ENCODE measurements at places on chromosomes 1 and 21.
A peak's percentile ranks its signal among the peaks of the same experiment; 100 is the strongest.

GRCh38 chr1:4344065-4344732 lies 310.2 kb upstream of the AJAP1 start:
- no peak for DNase-seq

DNA sequence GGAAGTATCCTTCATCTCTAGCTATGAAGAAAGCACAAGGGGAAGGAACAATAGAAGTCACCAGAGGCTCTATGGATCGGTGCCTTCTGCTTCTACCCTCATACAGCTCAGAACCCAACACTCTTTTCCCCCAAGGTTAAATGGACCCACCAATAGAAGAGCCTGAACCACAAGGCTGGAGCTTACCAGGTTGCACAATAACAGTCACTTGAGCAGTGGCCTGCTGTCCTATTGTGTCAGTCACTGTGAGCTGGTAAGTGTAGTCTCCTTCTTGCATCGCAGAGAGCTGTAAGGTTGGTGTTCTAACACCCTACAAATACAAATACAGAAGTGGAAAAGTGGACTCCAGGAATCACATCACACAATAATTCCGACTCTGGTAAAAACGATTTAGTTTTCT lies 103.0 kb downstream of the KIAA0319L start:
- no peak for DNase-seq

DNA sequence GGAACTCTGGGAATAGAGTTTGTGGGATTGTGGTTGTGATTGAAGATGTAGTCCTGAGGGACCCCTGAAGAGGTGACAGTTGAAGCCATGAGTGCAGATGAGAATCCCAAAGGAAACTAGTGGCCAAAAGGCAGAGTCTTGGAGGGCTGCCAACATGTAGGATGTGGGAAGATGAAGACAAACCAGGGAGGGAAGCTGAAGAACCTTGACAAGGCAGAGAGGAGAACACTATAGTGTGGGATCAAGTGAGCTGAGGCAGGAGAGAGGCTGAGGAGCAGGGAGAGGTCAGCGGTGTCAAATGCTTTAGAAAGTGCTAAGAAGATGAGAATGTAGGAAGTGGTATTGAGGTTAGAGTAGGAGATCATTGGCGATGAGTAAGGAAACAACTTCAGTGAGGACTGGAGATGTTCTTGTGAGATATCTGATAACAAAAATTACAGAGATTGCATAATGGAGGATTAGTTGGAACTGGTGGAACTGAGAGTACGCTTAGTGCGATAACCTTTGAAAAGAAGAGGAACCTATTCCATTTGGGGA lies 88.5 kb upstream of the VCAM1 start:
- DNase-seq: peak; percentile 22

DNA sequence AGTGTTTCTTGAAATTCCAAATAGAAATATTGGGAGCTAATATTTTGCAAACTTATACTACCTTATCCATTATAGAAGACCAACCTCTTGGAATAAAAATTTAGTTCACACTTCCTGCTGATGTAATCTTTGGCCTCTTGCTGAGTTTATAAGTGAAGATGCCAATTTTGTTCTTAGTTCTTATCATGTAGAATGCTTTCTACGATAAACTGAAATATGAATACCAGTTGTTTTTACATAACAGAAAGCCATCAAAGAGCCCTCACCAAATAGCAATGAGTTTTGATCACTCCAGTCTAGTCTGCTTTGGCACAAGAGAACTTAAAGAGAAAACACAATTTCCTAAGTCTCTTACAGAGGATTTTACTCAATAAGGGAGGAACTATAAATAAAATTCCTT lies 89.5 kb downstream of the DENND1B start:
- no peak for DNase-seq

DNA sequence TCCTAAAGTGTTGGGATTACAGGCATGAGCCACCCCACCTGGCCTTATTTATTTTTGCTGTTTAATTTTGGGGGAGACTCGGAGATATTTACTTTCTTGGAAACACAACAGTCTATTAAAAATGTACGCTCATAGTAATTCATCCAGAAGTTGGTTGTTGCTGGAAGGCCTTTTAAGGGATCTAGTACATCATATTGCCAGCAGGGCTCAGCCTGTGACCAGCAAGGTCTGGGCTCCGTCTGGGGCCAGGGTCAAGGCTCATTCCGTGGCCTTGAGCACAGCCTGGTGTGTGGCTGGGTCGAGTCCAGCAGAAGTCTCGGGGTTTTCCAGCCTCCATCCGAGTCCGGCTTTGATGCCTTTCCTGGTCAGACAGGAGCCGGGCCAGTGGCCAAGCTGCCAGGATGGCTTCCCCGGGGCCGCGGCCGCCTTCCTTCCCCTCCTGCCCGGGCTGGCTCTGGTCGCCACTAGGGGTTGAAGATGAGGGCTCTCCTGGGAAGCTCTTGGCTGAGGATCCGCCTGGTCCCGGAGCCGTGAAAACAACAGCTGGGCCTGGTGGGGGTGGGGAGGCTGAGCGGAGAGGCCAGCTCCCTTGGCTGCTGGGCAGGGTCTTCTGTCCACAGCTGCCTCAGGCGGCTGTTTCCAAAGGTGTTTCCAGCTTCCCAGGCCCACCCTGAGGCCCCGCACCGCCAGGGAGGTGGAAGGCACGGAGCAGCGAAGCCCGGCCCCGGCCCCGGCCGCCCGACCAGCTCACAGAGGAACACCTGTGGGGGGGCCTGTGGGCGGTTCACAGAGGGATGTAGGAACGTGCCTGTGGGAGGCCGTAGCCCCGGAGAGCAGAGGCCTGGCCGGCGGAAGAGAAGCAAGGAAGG lies 5.1 kb upstream of the VWA1 start:
- peak; percentile 92 for DNase-seq

DNA sequence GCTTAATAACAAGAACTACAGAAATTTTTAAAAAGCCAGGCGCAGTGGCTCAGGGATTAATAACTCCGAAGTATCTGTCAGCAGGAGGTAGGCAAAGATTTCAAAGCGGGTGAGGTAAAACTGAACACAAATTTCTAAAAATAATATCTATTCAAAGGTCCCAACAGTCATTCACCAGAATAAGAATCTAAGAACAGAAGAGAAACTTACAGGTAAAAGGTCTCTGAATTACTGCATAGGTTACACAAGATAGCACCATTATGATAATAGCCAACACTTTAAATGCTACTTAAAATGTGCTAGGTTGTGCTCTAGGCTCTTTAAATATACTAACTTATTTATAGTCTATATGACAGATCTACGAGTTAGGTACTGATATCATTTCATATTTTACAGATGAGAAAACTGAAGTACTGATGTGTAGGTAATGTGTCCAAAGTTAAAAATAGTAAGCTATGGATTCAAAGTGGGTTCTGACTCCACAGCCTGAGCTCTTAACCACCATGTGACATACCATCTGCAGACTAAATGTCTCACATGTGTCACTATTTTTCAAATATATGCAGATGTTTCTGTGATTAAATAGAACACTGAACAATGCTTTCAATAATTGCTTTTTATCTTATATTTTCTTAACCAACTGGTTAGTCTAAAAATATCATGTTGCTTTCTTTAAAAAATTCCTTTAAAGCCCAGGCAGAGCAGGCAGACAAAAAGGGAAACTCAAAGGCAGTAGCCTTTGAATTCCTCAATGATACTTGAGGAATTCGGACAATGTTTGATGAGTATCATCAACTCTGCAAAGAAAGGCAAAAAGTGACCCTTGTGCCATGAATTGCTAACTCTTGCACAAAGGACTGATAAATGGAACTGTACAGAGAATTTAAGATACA lies 80.5 kb upstream of the TTC39A start:
- DNase-seq: no peak

- no peak for DNase-seq
Measured at GRCh38 chr1:157137408-157138219, 581 bp downstream of the ETV3 start.

- no peak for DNase-seq
Measured at GRCh38 chr1:1927751-1928150, 8.7 kb upstream of the TMEM52 start.

GRCh38 chr1:100076319-100076718 lies 56.4 kb downstream of the SASS6 start:
- no peak for DNase-seq

GRCh38 chr1:226939438-226940028 lies 561 bp upstream of the COQ8A start:
- DNase-seq: no peak

DNA sequence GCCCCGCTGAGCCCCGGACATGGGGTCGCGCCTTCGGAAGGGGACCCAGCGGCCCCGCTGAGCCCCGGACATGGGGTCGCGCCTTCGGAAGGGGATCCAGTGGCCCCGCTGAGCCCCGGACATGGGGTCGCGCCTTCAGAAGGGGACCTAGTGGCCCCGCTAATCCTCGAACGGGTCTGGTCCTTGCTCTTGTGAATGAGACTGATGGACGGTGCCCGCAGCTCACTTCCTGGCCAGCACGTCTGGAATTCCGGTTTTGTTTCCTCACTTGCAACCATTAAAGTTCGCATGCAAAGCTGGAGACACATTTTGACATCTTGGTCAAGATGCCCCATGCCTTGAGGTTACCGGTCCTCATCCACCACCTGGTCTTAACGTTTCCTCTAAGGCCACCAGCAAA lies 5.6 kb downstream of the WRAP73 start:
- no peak for DNase-seq

GRCh38 chr1:111234258-111234657 lies 6.7 kb downstream of the CHI3L2 start:
- DNase-seq: no peak

GRCh38 chr1:68361346-68361910 lies 88.3 kb downstream of the RPE65 start:
- no peak for DNase-seq

GRCh38 chr1:43786201-43786958 lies 79.0 kb downstream of the ST3GAL3 start:
- no peak for DNase-seq

DNA sequence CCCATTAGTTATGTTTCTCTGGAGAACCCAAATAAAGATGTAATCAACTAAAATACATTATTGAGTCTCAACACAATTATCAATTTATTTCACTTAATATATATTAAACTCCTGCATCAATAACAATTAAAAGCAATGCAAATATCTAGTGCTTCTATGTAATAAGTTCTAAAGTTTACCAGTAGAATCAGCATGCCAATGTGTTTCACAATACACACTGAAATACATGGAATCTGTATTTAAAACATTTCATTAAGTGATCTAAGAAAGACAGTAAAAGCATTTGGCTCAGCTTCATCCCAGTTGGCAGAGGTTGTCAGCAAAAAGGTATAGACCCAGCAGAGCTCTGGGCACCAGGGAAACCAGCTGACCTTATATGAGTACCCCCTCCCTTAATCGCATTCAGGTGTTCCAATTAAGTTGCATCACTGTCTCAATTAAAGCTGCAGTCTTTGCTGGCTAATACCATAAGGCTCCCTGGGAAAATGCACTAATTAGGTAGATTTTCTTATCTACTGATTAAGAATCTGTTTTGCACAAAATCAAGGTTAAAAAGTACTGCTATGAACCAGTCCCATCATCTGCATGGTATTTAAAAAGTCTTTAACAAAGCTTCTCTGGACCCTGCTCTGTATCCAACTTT lies 63.1 kb downstream of the NIBAN1 start:
- DNase-seq: no peak

DNA sequence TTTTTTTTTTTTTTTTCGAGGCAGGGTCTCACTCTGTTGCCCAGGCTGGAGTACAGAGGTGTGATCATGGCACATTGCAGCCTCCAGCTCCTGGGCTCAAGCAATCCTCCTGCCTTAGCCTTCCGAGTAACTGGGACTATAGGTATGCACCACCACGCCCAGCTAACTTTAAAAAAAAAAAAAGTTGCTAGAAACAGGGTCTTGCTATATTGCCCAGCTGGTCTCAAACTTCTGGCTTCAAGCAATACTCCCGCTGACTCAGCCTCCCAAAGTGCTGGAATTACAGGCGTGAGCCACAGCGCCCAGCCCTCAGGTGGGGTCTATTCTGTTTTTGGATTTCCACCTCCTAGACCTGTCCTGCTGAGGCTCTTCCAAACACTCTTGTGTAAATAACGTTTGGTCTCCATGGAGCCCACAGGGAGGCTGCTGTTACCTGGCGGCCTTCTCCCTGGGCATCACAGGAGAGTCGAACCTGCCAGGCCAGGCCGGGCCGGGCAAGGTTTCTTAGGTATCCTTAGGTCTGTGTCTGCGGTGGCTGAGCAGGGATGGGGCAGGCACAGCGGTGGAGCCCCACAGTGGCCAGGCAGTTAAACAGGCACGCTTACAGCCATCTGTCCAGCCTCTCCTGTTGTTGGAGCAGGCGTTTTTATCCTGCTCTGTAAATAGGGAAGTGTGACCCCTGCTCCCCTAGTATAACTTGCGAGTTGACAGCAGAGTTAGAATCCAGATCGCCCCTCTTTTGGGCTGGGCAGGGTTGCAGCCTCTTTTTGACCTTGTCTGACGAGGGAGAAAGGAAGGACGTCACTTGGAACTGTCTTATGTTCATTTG lies 18.8 kb downstream of the PLEKHM2 start:
- DNase-seq: no peak

GRCh38 chr1:31199949-31200348 lies 39.7 kb downstream of the NKAIN1 start:
- DNase-seq: no peak

- no peak for DNase-seq
Measured at GRCh38 chr21:33039536-33039935, 13.8 kb downstream of the OLIG2 start.

GRCh38 chr21:46454634-46455390 lies 3.9 kb upstream of the DIP2A start:
- no peak for DNase-seq

DNA sequence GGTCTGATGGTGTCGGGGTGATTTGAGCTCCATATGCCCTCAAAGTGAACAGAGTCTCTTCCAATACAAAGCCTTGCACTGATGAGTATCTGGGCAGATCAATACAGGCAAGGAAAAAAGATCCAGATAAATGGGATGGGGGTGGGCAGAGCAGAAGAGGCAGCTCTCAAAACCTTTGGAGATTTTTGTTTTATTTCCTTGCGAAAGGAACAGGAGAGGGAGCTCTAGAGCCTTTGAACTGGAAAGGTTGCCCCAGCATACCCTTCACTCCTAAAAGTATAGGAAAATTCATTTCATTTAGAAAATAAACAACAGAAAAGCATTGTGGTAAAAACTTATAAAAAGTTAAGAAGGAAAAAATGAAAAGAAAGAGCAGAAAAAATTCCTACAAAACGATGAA lies 31.4 kb upstream of the OLIG2 start:
- DNase-seq: no peak

DNA sequence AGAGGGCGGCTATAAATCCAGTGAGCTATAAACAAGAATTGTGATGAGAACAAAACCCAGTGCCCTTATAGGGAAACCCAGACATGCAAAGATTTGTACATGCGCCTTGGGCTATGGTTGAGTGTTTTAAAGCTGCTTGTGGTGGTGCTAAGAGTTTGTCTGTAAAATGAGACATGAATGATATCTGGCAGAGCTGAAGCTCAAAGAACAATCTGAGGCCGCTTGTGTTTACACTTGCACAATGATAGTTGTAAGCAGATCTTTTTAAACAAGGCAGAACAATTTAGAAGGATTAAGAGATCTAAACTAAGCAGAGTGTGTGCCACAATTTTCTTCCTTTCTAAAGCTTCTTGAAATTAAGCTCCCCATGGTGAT lies 80.4 kb upstream of the ADAMTS5 start:
- DNase-seq: no peak

- no peak for DNase-seq
Measured at GRCh38 chr1:211623515-211623914, 44.6 kb upstream of the SLC30A1 start.
